ENCODE measurements at places on chromosomes 11 and 22. TPM values are rescaled to one million over a fixed set of nuclear protein-coding genes. Genes with fewer than 3 reads are reported as not detected.

DNA sequence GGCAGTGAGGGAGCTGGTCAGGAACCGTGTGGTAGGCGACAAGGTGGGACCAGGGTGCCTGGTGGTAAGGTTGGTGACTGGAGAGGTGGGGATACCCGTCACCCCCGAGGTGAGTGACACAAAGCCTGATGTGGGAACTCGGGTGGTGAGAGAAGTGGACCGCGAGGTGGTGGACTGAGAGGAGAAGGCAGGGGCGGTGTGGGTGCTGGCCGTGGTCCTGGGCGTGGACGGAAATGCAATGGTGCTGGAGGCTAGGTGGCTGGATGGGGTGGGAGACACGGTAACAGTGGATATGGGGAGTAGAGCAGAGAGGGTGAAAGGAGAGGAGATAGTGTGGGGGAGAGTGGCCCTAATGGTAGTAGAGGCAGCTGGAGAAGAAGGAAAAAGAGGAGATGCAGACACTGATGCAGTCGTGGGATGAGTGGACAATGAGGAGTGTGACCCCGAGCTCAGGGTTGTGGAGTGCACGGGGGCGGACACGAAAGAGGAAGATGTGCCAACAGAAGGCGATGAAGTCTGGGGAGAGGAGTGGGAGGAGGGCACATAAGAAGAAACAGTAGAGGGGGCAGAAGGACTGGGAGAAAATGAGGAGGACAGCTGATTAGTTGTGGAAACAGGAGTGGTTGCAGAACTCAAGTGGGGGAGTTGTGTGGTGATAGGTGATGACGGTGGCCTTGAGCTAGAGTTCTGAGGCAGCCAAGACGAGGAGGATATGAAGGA lies 20.5 kb downstream of the MUC6 start:
- H3K27me3 ChIP-seq, result no peaks in the 10 kb centered on the region
- no peak overlapping the region for H3K4me3 ChIP-seq
- peaks cover 21% of the 10 kb centered on the region for H3K4me1 ChIP-seq
- no peak for DNase-seq
- no peak overlapping the region for H3K27ac ChIP-seq

The SOX10 gene
- polyA plus RNA-seq, result not detected

GRCh38 chr11:87859636-87860035 lies 315.6 kb downstream of the RAB38 start:
- H3K27me3 ChIP-seq, result no peaks in the 10 kb centered on the region
- H3K27ac ChIP-seq, result no peak overlapping the region
- no peak overlapping the region for H3K4me3 ChIP-seq

The TUB gene
- not detected for polyA plus RNA-seq

DNA sequence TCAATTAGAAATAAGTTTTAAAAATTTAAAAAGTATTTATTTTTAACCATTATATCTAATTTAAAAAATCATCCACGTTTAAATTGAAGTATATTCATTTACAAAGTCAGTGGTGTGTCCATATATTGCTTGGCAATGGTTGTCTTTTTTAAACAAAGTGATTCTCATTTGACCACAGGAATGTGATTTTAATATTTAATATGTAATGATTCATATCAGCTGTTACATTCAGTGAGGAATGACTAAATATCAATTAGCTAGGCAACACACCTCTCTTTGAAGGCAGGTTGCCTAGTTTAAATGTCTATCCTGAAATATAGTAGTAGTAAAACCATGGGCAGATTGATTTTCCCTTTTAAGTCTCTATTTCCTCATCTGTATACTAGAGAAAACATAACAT lies 392.2 kb upstream of the CCDC179 start:
- H3K4me3 ChIP-seq, result no peak overlapping the region
- H3K4me1 ChIP-seq, result no peaks in the 10 kb centered on the region
- H3K36me3 ChIP-seq, result no peaks in the 10 kb centered on the region
- H3K27me3 ChIP-seq, result no peaks in the 10 kb centered on the region
- DNase-seq, result no peak

The ZC3H12C gene
- polyA plus RNA-seq, result not detected

The STX5 gene
- 53.1 TPM for polyA plus RNA-seq

The LMNTD2 gene
- 3.0 TPM for polyA plus RNA-seq

DNA sequence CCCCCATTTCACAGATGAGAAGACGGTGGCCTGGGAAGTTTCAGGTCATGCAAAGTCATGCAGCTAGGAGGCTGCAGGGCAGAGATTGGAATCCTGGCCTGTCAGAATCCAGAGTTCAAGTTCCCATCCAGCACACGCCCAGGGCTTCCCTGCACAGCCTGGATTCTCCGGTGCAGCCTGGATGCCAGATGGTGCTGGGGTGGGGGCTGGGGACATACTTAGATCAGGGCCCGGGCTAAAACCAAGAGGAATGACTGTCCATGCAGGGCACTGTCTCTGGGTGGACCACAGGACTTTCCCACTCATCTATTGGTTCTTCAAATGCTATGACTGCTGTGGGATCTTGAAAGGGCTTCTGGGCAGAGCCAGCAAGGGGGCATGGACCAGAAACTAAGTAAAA lies 24.6 kb downstream of the LMO1 start:
- no peak overlapping the region for H3K27ac ChIP-seq
- peaks cover 20% of the 10 kb centered on the region for H3K27me3 ChIP-seq
- no peaks in the 10 kb centered on the region for H3K36me3 ChIP-seq
- no peak overlapping the region for H3K4me3 ChIP-seq

GRCh38 chr11:104817973-104818372 lies 80.3 kb downstream of the CASP12 start:
- H3K4me1 ChIP-seq, result no peaks in the 10 kb centered on the region
- H3K27ac ChIP-seq, result no peak overlapping the region
- H3K36me3 ChIP-seq, result no peaks in the 10 kb centered on the region

DNA sequence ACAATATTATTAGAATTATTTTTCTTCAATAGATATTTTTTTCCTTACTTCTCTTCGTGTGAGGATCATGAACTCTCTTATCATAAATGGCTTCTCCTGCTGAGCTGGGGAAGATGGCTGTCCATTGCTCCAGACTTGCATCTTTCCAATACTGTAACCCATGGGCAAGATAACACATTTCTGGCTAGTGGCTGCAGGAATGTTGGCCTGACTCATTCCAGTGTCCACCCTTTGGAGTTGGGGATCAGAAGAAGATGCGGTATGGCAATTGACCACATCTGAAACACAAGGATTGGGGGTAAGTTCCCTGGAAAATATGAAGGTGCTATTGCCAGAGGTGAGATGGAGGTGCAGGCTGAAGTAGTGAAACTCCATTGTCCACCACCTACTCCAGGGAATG lies 92.8 kb downstream of the FAR1 start:
- no peak for DNase-seq
- no peaks in the 10 kb centered on the region for H3K4me1 ChIP-seq
- H3K27ac ChIP-seq, result no peak overlapping the region
- peaks cover 7% of the 10 kb centered on the region for H3K27me3 ChIP-seq

GRCh38 chr11:134583397-134583990 lies 171.5 kb upstream of the B3GAT1 start:
- H3K27me3 ChIP-seq, result peaks cover 22% of the 10 kb centered on the region
- H3K36me3 ChIP-seq, result no peaks in the 10 kb centered on the region
- H3K4me1 ChIP-seq, result peaks cover 4% of the 10 kb centered on the region
- H3K27ac ChIP-seq, result no peak overlapping the region
- DNase-seq, result no peak
